ENCODE measurements at places on chromosomes 2 and 18.

DNA sequence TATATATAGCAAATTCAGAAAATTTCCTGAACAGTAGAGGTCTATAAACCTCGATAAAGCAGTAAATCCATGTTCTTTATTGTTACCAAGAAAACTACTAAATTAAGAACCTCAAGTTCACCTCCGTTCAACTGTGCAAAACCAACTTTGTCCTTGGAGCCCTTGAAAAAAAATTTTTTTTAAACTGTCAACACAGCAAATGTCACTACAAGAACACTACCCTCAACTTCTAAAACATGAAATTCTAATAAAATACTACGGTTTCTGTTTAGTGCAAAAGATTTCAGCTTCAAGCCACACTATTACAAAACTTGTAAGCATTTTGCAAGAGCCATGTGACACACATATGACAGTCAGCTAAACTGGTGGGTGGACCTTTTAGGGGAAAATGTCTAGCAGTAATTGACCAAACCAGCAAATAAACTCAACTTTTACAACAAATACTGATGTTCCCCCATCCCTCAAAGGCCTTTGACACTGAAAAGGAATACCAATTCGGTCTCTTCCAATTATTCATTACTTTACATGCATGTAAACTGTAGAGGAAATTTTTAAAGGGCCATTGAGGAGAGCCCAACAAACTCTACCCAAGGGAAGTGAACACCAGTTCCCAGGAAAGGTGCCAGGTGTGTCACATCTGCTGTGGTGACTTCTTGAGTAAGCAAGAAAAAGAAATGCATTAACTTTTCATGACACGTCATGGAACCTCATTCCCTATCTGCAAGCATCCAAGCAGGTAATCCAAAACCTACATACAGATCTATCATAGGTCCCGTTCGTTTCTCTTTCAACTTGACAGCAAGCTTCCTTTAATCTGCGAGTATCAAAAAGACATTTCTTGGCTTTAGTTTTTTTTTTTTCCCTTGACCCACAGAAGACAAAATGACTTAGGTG is 1.4 kb downstream of the RAB1A start:
- DNase-seq = peak; percentile 54

GRCh38 chr18:57831597-57832377 is 28.7 kb upstream of the ATP8B1 start:
- DNase-seq = no peak

GRCh38 chr2:65660340-65660739 is 227.9 kb upstream of the SPRED2 start:
- DNase-seq = peak; percentile 42

- DNase-seq = no peak
Observed at GRCh38 chr2:229884775-229885699, 36.8 kb downstream of the TRIP12 start.

DNA sequence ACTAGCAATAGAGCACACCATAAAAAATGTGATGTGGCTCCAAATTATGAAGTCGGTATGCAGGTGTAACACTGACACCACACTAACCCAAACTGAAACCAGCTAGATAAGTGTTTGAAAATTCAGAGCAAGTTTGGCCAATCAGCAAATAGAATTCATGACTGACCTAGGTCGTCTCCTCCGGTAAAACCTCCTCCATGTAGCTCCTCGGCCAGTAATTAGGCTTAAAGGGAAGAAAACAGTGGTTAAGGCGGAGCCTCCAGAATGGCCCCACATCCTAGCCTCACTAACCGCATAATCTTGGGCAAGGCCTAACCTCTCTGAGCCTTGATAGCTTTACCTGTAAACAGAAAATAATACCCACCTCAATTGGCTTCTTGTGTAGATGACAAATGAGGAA is 30.1 kb downstream of the C1D start:
- no peak for DNase-seq

GRCh38 chr18:42064109-42064508 is 109.1 kb downstream of the PIK3C3 start:
- DNase-seq = peak; percentile 24

All from iris pigment epithelial cell (primary cell).